Left colon (tissue), 2 donors: ENCODE measurements at places on chromosomes 4 and X. TPM values are rescaled to one million over a fixed set of nuclear protein-coding genes. Genes with fewer than 3 reads are reported as not detected.

GRCh38 chrX:40531056-40531826 is 49.5 kb upstream of the ATP6AP2 start:
- DNase-seq: no peak

GRCh38 chrX:9466124-9466495 is 1.3 kb downstream of the TBL1X start:
- peak; percentile 52 for DNase-seq

- DNase-seq: no peak
These were observed 78.1 kb upstream of the TRIM2 start for GRCh38 chr4:153126137-153126536.

- no peak for DNase-seq
These were observed 175.9 kb downstream of the SLC39A8 start for GRCh38 chr4:102169345-102169744.

Gene RHOXF1
- 0.47 TPM for total RNA-seq

GRCh38 chr4:8648296-8648695 is 55.7 kb downstream of the CPZ start:
- peak; percentile 2 for DNase-seq

DNA sequence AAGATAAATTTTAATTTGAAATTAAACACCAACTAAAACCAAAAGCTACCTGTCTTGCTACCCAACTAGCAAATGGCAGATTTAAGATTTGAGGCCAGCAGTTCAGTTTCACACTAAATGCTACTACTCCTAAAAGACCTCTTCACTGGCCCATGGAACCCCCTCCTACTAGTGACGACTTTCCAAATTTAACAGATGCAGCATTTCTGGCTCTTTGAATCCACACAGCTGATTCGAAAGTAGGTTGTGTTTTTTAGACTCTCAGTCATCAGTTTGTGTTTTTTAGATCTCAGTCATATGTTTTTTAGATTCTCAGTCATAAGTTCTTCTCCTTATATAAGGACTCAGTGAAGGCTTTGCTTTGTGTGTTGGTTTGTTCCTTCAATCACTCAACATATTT is 11.1 kb upstream of the CC2D2A start:
- DNase-seq: no peak

- DNase-seq: no peak
These were observed 64.9 kb downstream of the ABLIM2 start for GRCh38 chr4:8093587-8094274.

DNA sequence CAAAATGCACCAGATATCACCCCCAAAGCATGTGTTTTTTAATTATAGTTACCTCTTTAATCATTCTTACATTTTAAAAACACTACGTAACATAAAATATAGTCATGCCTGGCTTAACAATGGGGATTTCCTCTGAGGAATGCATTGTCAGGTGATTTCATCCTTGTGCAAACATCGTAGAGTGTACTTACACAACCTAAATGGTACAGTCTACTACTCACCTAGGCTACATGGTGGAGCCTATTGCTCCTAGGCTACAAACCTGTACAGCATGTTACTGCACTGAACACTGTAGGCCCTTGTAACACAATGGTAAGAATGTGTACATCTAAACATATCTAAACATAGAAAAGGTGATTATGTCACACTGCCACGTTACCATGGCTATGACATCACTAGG is 208.6 kb downstream of the SPOCK3 start:
- DNase-seq: no peak

GRCh38 chr4:11685481-11685880 is 256.8 kb upstream of the HS3ST1 start:
- no peak for DNase-seq

DNA sequence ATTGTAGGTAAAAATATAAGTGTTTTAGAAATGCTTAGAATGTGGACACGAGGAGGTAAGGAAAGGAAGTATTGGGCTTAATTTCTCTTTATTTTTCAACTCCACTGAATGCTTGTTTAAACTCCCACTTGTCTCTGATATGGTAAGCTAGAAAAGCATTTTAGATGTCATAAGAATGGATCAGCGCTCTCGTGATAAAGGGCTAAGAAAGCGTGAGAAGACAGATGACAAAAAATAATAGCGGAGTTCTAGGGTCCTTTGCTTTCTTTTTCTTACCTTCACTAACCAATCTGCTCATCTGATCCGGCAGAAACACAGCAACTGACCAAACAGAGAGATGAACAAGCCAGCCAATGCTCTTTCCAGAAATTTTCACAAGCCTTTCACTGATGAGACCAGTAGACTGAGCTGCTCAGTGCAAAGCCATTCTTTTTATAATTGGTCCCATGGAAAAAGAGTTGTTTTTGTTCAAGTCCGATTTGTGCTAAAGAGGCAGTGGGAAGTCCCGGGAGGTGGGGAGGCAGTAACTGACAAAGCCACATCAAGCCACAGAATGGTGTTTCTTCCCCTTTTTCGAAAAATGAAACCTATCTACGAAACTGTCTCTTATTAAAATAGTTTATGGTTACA is at the start of gene TASL:
Gene TASL (minus strand): TSS at position 405 of the 630 bp plus-strand sequence. CDS start 17,411 bp downstream, outside the sequence.
- DNase-seq: no peak

GRCh38 chr4:83989835-83990234 is 453.9 kb downstream of the GPAT3 start:
- DNase-seq: no peak

- no peak for DNase-seq
These were observed 68.7 kb downstream of the KLHL8 start for GRCh38 chr4:87151730-87152129.

DNA sequence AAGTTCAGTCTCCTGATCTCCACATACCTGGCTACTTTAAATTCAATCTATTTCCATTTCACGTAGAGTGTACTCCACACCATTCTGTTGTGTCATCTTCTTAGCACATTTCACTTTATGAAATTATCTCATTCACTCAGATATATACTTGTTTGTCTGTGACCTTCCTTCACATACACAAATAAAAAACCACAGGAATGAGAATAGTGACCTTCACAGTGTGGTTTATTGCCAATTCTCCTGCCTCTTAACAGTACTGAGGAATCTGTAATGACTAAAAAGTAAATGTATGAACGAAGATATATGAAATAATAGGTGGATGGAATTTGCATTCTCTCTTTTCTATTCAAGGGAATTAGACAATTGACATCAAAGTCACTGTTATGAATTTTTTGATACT is 183.9 kb upstream of the PCDH7 start:
- no peak for DNase-seq

- DNase-seq: no peak
These were observed 546.5 kb upstream of the SMIM31 start for GRCh38 chr4:164207460-164207859.

DNA sequence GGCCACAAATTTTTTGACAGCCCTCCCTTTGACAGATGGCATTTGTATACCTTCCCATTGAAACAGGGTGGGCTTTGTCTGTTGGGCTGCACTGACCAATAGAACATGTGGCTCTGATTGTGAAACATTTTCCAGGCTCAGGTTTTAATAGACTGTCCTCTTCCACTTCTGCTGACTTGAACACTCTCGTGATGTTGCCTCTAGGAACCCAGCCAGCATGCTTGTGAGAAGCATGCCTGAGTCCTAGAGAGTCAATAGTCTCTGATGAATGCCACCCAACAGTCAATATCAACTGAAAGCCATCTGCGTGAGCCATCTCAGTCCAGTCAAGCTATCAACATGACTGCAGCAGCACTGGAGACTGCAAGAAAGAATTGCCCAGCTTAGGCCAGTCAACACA is 290.0 kb downstream of the SLC7A11 start:
- no peak for DNase-seq

- no peak for DNase-seq
These were observed 183.1 kb upstream of the GALNT7 start for GRCh38 chr4:172985552-172985951.

DNA sequence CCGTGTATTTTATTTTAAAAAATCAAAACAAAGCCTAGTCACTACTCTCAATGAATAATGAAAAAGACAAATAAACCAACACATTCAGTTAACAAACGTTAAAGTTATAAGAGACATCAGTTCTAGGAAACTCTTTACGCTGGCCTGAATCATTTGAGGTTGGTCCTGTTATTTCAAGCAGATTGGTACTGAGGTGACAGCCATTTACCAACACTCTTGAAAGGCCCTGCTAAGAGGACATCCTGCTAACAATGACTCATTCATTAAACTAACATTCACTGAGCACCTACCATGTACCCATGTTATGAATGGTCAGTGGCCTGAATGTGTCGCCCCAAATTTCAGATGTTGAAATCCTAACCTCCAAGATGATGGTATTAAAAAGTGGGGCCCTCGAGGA is 57.1 kb upstream of the ADGRG2 start:
- DNase-seq: no peak

DNA sequence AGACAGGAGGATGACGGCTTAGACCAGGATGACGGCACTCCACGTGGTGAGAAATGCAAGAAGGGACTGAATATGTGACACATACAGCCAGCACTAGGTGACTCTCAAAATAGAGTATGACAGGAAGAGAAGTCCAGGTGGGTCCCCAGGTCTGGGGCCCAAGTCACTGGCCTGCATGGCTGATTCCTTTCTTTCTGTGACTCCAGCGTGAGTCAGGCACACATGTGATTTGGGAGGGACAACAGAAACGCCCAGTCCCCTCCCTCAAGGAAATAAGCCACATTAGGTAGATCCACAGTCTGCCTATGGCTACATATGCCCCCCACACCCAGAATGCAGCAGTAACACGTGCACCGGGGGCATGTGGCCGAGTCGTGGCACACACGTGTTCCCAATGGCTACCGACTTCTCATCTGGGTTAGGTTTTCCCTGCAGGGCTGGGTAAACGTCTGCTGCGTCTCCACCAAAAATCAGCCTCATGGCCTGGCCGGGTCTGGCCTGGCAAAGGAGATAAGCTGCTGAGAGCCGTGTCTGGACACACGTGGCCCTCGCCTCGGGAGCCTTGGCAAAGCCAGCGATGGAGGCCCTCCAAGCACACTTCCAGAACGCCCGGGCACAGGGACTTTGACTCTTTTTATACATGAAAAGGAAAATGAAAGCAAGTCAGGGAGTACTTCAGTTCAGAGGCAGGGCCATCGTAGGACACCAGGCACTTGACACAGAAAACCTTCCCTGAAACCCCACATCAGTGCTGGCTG is 19.3 kb downstream of the SEL1L3 start:
- DNase-seq: peak; percentile 60

DNA sequence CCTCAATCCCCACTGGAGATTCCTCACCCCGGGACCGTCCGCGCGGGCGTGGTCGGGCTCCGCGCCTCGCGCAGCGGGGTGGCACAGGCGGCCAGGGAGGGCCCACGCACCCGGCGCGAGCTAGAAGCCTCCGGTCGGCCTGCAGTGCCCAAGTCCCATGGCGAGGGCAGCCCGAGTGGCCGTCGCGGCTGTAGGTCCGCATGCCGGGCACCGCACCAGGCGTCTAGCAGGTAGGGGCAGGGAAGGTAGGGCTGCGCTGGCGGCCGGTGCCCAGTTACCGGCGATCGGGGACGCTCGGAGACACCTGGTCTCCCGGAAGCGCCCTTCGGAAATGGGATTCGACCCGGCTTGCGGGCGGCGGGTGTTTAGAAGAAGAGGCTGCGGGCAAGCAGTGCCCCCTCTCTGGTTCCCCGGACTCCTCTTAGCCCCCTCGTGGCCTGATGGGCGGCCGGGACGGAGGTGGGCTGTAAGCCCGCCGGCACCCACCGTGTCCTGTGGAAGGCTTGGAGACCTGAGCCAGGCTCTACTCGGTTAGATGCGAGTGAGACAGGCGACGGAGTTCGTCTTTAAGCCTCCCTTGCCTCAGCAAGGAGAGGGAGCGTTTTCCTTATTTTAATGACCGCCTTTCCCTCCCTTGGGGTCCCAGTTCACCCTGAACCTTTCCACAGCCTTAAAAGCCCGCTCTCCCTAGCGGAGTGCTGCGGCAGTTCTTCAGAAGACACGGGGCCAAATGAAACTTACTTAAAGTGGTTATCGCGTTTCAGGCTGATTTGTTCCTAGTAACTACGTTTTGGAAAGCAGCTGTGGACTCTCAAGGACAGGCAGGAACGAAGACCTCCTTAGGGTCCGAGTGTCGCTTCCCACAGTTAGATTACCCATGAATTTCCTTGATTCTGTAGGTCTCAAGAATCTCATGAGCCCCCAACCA is 821 bp downstream of the SLITRK2 start:
- DNase-seq: no peak

Gene DSPP
- not detected for total RNA-seq

Gene ARHGAP6
- total RNA-seq: 5.6 TPM

DNA sequence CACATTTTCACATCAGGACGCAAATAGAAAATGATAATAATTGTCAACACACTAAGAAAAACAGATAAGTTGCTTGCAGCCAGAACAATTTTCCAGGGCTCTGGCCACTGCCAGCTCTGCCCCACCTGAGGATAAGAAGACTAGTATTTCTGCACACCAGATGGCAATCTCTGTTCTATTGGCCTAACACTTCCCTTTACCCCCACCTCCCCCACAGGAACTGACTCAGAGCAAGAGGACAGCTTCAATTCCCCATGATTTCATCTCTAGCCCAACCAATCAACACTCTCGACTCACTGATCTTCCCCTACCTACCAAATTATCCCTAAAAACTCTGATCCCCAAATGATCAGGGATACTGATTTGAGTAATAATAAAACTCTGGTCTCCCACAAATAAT is 164.0 kb downstream of the SMARCA1 start:
- DNase-seq: no peak

Gene REELD1
- not detected for total RNA-seq

DNA sequence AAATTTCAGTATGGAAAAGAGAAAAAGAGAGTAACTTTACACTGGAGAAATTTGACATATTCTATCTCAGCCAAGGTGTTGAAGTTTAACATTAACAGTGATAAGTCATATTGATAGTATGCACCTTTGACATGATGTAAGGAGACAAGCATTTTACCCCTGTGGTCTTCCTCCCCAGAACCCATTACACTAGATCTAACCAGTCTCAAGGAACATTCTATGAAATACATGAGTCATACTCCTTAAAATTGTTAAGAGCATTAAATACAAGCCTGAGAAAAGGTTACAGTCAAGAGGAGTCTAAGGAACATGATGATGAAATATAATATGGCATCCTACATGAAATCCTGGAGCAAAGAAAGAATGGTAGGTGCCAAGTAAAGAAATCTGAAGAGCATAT is 1151.3 kb upstream of the IGFBP7 start:
- no peak for DNase-seq

GRCh38 chr4:169103966-169104412 is 93.9 kb upstream of the CBR4 start:
- no peak for DNase-seq
